M059J (cell line): ENCODE measurements at places on chromosomes 4 and X. TPM values are rescaled to one million over a fixed set of nuclear protein-coding genes. Genes with fewer than 3 reads are reported as not detected.
A peak's percentile ranks its signal among the peaks of the same experiment; 100 is the strongest.

The SULT1B1 gene
- total RNA-seq = not detected in 2 replicates

The HELT gene
- total RNA-seq = not detected in 2 replicates

The MND1 gene
- total RNA-seq = 9.2 and 18.4 TPM in 2 replicates

The SNX25 gene
- total RNA-seq = 14.5 and 19.8 TPM in 2 replicates

The UGT2B11 gene
- not detected in 2 replicates for total RNA-seq

The MAOB gene
- 0.30 and 0.34 TPM in 2 replicates for total RNA-seq

The GUCY1A1 gene
- total RNA-seq = 0.15 and 0.37 TPM in 2 replicates

- no peak for DNase-seq
These were observed 775 bp downstream of the GRPEL1 start for GRCh38 chr4:7067126-7067451.

GRCh38 chr4:11626066-11626465 lies 197.4 kb upstream of the HS3ST1 start:
- no peak for DNase-seq

DNA sequence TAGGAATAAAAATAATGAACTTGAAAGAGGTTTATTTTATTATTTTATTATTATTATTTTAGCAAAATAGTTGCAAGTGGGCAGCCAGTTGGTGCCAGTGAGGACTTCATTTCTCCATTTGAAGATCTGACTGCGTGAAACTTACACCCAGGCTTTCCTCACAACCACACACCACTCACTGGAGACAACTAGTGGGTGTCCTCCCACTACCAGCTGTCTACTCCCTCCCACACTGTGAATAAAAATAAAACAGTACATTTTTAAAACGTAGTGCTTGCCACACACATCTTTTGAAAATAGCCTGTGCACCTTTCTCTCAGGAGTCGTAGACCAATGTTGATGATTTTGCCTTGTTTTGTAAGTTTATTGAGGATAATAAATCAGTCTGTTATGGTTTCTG lies 7.4 kb downstream of the FGF13 start:
- DNase-seq = no peak

DNA sequence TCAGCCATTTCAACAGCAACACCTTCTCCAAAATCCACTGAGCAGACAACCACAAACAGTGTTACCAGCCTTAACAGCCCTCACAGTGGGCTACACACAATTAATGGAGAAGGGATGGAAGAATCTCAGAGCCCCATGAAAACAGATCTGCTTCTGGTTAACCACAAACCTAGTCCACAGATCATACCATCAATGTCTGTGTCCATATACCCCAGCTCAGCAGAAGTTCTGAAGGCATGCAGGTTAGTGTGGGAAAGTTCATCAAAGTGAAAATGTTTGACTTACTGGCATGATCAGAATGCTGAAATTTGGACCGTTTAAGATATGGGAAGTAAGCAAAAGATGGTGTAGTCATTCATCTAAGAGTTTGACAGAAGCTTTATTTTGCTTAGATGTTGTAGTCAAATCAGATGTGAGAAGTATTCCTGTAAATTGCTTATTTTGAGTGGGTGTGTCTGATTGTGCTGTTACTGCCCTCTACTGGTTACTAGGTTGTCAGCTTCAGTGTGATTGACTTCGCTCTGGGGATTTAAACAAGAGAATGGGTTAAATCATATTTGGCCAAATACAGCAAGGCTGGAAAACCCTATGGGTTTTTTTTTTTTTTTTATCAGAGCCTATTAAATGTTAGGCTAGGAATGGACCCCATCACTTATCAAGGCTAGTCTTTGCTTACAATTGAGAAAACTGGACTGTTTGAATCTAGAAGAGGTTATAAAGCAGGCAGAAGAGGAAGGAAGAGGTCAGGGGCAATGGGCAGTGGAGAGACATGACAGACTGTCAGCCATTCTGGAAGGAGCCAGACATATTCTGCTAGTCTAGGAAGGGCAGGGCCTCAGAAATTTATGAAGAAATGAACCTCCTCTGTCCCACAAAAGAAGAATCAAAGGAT lies 130.3 kb downstream of the DIPK2B start:
- DNase-seq = peak; percentile 52

GRCh38 chr4:33302321-33302720 lies 2582.2 kb downstream of the PCDH7 start:
- DNase-seq = peak; percentile 81

GRCh38 chr4:8882239-8882638 lies 10.6 kb upstream of the HMX1 start:
- DNase-seq = no peak

GRCh38 chrX:107577933-107578332 lies 50.4 kb upstream of the PRPS1 start:
- DNase-seq = no peak

GRCh38 chrX:153651540-153652079 lies 4.6 kb downstream of the DUSP9 start:
- peak; percentile 42 for DNase-seq
